ENCODE measurements at places on chromosomes 3 and 15.

DNA sequence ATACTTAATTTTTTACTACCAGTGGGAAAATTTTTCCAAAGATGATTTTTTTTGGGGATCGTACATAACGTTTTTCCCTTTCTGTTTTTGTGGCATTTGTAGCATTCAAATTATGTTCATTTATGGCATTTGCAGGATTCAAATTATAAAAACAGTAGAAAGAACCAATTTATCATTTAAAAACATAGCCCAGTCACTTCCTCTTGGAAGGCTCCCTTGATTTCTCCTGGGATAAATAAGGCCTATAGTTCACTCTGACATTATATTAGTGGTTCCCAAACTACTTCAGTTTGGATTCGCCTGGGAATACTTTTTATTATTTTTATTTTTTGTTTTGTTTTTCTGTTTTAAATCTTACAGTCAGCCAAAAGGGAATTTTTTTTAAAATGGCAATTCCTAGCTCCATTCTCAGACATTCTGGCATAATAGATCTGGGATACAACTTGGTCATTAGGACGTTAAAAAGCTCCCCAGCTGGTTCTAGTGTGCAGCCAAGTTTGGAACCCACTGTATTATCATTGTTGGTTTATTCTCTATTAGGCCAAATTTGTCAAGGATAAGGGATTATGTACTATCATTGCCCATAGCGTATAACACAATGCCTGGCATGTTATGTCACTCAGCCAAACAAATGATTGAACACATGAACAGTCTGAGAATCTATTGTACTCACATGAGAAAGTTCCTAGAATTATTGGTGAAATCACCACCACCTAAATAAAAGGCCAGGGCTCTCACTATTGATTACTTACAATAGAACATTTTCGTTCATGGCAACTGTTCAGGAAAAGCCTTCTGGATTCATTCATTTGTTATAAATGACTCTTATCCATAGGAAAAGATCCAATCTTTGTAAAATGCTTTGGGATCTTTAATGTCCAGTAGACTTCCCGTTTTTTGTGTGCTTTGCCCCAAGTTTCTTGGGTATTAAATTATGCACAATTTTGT lies 28.9 kb downstream of the RARB start:
- ATAC-seq = no peak

GRCh38 chr3:112973325-112974177 lies 1.4 kb downstream of the CD200R1 start:
- no peak for ATAC-seq

- no peak for ATAC-seq
Measured at GRCh38 chr15:77384086-77384485, 35.8 kb downstream of the PEAK1 start.

DNA sequence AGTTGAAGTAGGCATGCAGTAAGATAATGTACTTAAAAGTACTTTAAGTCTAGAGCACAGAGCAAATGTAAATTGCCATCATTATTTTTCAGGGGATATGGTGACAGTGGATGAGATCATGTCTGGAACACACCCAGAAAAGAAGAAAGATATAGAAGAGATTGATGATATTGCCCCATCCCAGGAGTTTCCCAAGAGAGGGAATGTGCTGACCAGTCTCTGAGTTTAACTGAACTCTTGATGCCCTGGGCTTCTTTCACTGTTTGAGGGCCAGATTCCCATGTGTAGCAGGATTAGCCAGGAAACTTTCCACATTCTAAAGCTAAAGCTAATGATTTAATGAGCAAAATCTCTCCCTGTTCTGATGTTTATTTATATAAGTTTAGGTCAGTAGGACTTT lies 366.8 kb upstream of the UMPS start:
- peak; percentile 82 for ATAC-seq

DNA sequence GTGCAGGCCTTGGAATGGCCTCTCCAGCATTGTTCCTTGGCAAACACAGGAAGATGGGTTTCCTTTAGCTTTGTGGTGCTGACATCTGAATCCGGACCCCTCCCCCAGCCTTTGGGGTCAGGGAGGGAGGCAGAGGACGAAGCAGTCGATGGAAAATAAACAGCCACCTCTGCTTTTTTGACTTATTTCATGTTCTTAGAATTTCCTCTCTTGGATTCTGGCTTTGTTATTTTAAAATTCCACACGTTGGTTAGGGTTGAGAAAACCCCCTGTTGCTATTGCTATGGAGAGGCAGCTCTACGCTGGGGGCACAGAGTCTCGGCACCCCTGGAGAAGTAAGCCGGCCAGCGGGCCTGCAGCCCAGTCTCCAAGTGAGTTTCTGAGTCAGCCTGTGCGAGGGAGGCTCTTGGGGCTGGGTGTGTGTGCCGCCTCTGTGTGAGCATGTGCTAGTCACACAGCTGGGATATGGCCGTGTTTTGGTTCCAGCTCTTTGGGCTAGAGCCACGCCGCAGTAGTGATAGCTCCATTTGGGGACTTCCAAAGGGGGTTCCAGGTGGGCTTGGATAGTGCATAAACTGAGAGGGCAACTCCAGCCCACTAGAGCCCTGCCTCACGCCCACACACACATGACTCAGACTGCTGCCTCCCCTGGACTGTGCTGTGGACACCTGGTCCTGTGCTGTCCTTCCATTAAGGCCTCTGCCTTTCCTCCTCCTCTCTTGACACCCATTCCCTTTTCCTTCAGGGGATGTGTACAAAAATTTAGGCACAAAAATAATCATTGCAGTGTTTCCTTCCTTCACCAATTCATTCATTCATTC lies 58.8 kb downstream of the AMOTL2 start:
- no peak for ATAC-seq

GRCh38 chr3:50324351-50325112 lies 2.0 kb upstream of the HYAL2 start:
- ATAC-seq = peak; percentile 56

- ATAC-seq = no peak
Measured at GRCh38 chr15:47870956-47871625, 153.8 kb downstream of the SEMA6D start.

DNA sequence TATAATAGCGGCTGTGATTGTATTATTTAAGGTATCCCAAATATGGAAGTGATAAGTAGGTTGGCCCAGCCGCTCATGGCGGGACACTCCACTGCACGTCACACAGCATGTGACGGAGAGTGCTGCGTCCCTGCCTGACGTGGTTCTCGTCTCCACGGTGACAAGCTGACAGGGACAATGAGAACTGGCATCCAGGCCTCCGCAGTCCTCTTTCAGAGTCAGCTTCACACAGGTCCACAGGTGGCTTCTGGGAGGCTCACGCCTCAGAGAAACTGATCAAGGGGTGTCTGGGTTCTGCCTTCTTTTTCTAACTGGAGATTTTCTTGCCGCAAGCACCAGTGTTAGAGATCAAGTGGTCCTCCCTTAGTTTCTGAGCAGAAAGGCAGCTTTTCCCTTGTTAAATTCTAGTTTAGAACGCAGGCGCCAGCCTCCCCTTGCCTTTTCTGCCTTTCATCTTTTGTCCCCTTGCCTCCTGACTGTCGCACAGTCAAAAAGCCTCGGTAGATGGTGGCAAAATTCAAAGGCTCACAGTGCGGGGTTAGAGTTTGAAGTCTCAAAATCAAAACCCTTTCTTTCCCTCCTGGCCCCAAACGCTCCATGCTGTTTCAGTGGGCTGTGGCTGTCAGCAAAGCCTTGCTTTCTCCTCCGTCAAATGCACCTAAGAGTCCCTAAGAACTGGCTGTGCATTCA lies 120.9 kb downstream of the ATP10A start:
- no peak for ATAC-seq
